Activated CD4-positive, alpha-beta T cell treated with anti-CD3 and anti-CD28 coated beads, Interleukin-2, amount 10 ng/mL, durations not matched to agents 7 days and 5 days (primary cell): ENCODE measurements at places on chromosomes 12 and 14.

DNA sequence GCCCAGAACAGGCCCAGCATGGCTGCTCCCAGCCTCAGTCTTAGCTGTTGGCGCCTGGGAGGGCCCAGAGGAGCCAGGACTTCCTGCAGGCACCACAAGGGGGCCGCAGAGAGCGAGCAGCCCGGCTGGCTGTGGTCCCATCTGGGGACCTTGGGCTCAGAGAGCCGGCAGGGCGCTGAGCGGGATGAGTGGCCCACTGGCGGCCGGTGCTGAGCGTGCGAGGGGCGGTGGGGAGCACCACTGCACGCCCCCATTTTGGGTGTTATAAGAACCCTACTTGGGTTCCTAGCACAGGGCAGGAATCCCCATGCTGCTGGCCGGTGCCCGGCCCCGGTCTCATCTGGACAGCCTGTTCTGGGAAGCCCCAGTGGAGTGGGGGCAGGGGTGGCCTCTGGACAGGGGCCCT, 25.9 kb upstream of the CRIP2 start:
- peak; percentile 54 for DNase-seq

DNA sequence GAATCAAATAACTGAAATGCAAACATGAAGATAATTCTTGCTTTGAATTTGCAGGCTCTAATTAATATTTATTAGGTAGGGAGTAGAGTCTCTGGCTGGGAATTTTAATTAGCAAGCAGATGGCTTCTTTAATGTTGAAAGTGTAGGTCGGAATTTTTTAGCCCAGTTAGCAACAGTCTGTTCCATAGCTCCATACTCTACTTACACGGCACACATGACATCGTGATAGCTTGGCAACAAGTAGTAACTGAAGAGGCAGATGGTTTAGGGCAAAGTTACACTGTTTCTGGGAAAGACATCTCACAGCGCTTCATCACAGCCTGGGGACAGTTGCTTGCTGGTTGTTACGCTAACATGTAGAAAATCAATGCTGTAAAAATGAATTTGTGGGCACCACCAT, 710.7 kb downstream of the GALC start:
- DNase-seq, result no peak

- no peak for DNase-seq
Measured at GRCh38 chr14:51109651-51110050, 14.7 kb upstream of the TRIM9 start.

DNA sequence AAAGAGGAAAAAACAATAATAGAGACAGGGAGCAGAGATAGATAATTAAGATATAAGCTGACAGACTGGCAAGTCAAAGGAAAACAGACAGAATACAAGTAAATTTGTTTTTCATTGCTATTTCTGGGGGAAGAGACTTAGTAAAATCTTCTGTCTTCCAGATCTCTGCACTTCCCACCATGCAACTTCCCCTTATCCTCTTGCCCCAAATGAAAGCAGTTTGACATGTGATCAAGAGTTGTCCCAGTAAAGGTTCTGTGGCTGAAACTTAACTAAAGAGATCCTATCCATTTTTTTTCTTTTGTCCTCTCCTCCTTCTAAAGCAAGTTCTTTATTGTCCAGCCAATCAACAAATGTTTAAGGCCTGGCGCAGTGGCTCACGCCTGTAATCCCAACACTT, 1.5 kb upstream of the MLF2 start:
- DNase-seq, result no peak

GRCh38 chr14:56657604-56658003, 78.0 kb downstream of the TMEM260 start:
- no peak for DNase-seq

GRCh38 chr12:110124269-110124995, at the start of gene IFT81:
Gene IFT81, plus strand, starts transcription at chr12:110124357. Its CDS starts 3,024 bp downstream, at chr12:110127381.
- peak; percentile 97 for DNase-seq

DNA sequence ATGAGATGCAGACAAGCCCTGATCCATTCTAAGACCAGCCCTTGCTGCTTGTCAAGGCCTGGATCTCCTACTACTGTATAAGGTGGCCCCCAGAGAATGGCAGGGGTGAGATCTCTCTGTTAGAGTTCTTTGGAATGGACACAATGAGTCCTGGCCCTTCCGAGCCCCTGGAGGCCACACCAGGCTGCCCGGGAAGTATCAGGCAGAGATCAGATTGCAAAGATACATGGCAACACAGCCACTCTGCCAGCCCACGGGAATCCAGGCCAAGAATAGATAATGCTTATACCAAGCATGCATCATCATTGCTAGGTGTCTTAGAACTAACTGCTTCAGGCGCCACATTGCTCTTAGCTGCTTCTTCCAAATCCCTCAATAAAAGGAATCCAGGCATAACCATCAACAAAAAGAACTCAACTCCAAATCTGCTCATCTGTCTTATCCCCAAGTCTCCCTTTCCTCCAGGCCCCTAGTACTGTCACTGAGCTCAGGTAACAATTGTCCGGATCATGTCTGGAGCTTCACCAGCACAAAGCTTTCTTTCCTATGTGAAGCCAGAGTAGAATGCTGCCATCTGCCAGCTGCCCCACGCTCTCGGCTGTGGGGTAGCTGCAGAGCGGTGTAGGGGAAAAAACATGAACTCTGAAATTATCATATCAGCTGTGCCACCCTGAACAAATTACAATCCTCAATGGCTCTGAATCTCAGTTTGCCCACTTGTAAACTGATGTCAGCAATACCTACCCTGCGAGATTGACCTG, 5.5 kb upstream of the VASH1 start:
- DNase-seq, result no peak

DNA sequence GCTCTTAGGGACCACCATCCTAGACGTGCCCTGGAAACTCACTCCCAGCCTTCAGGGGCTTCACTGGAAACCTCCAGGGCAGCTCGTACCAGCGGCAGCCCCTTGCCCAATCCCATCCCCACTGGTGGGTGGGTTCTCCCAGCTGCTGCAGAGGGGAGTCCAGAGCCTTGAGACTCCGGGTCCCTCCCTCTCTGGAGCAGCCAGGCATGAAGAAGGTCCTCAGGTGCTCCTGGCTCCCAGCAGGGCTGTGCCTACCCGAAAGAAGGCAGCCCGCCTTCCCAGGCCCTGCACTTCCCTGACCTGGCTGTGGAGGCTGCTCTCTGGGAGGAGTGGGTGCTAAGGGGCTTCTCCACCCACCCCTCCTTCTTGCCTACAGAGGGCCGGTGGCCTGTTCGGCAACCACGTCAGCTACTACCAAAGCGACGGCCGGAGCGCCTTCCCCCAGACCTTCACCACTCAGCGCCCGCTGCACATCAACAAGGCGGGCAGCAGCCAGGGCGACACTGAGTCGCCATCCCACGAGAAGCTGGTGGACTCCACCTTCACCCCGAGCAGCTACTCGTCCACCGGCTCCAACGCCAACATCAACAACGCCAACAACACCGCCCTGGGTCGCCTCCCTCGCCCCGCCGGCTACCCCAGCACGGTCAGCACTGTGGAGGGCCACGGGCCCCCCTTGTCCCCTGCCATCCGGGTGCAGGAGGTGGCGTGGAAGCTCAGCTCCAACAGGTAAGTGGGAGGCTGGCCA, 115.5 kb upstream of the FKBP4 start:
- DNase-seq, result no peak

GRCh38 chr14:56216626-56217379, 98.6 kb downstream of the PELI2 start:
- DNase-seq, result no peak

- DNase-seq, result no peak
Measured at GRCh38 chr12:27913999-27914614, 58.4 kb downstream of the PTHLH start.

- no peak for DNase-seq
Measured at GRCh38 chr12:42163913-42164312, 19.2 kb upstream of the GXYLT1 start.

DNA sequence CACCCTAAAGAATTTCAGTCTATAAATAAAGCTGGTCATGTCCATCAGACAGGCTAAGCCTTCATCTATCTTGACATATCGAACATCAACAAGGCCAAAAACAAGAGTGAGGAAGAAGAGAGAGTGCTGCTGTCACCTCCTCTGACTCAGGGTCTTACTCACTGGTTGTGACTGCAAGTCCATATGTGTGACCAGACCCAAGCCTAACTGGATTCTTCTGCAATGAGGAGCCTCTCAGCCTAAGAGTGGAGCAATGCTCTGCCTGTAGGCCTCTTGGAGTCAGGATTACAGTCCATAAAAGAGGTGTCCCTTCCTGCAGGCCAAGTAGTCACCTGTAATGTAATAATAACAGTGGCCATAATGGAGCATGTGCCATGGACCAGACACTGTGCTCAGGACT, 121.2 kb upstream of the SLC35F4 start:
- DNase-seq, result no peak

GRCh38 chr14:93062890-93063289, 52.8 kb downstream of the ITPK1 start:
- DNase-seq, result no peak

DNA sequence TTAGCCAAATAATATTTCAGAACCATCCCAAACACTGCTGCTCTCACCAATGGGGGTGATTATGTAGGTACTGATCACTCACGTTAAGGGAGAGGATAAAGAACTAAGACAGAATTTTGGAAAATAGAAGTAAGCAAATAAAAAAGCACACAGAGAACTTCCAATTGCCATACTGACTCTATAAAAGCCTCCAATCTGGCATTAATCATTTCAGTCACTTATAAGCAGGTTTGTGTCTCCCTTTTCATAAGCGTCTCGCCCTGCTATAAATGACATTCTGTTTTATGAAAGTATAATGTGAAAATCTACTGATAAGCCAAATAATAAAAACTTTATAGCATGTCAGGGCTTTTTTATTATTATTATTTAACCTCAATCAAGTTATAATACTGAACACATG, 435.2 kb downstream of the ETNK1 start:
- no peak for DNase-seq

GRCh38 chr12:129570796-129571400, 332.9 kb downstream of the TMEM132D start:
- DNase-seq, result no peak
